ENCODE measurements at places on chromosomes 1 and 21. TPM values are rescaled to one million over a fixed set of nuclear protein-coding genes. Genes with fewer than 3 reads are reported as not detected.

DNA sequence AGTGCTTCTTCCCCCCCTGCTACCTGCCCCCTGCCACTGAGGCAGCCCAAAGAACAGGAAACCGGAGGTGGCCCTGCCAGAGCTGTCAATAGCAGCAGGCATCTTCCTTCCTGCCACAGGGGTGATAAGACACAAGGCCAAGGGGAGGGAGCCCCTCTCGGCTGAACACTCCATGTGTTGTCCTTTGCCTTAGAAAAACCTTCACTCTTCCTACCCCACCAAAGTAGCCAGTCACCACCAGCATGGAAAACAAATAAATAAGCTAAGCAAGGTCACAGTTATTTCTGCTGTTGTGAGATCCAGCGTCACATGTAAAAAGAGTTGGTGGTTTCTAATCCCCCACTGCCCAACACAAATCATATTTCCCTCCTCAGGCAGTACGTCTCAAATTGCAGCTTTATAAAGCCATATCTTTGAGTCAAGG is 104.8 kb upstream of the DPT start:
- no peak overlapping the region for H3K27ac ChIP-seq
- no peaks in the 10 kb centered on the region for H3K27me3 ChIP-seq
- H3K4me1 ChIP-seq = peaks cover 4% of the 10 kb centered on the region
- H3K36me3 ChIP-seq = no peaks in the 10 kb centered on the region
- no peak overlapping the region for H3K4me3 ChIP-seq
- DNase-seq = no peak

C1orf198 gene
- 2.2 TPM for total RNA-seq

DNA sequence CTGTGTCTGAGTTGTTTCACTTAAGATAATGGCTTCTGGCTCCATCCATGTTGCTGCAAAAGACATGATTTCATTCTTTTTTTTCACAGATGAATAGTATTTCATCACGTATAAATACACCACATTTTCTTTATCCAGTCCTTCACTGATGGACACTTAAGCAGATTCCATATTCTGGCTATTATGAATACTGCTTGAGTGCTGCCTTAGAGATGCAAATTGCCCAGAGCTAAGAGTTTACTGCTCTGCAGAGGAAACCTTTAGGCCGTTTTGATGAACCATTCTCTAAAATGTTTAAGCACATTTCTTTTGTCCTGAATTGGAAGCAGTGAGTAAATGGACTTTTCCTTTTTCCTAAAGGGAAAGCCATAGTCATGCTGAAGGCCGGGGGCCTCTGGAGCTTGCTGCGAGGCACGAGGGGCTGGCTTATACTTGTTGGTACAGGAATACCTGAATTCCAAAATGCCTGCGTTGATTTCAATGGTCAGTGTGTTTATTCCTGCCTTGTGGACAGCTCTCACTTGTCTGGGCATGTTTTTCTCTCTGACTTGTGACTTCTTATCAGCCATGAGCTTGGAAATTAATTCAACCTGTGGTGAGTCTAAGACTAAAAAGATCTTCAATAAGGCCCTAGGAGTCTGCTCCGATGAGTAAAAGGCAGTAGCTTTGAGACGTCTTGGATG is 201.0 kb upstream of the MAP1LC3C start:
- no peak overlapping the region for H3K27ac ChIP-seq
- no peak for DNase-seq
- H3K36me3 ChIP-seq = no peaks in the 10 kb centered on the region
- H3K4me1 ChIP-seq = no peaks in the 10 kb centered on the region

GRCh38 chr1:155485945-155486344 is 76.7 kb downstream of the ASH1L start:
- no peak overlapping the region for H3K27ac ChIP-seq
- no peak overlapping the region for H3K4me3 ChIP-seq
- DNase-seq = no peak
- H3K36me3 ChIP-seq = peaks cover 20% of the 10 kb centered on the region
- H3K4me1 ChIP-seq = peaks cover 3% of the 10 kb centered on the region

DNA sequence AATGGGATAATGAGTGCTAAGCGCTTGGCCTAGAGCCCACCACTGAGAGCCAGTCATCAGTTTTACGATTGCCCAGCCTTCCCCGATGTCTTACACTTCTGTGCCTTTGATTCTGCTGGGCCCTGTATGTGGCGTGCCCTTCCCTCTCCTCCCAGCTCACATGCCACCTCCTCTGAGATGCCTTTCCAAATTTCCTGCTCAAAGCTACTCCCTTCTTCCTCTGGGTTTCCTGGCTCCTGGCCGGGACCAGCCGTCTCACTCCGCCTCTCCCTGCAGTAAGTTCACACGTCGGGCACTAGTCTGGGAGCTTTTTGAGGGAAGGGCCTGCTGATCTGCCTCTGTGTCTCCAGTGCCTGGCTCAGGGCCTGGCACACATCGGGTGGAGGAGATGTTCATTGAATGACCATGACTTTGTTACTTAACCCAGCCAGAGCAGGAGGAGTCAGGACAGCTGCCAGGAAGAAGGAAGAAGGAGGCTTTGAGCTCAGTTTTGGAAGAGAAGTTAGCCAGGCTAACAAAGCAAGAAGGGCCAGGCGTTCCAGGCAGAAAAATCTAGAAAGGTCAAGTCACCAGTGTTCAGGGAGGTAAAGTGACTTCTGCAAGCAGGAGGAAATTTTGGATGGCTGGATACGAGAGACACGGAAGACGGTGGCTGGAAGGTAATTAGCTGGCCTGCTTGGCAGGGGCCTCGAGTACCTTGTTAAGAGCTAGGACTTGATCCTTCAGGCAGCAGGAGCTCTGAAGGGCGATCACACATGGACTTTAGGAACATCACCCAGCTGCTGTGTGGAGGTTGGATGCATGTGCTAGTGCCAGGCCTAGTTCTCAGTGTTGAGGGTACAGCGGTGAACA is 63.6 kb downstream of the EPHB2 start:
- H3K27me3 ChIP-seq = peaks cover 6% of the 10 kb centered on the region
- no peaks in the 10 kb centered on the region for H3K36me3 ChIP-seq
- no peak for DNase-seq
- no peak overlapping the region for H3K4me3 ChIP-seq

DNA sequence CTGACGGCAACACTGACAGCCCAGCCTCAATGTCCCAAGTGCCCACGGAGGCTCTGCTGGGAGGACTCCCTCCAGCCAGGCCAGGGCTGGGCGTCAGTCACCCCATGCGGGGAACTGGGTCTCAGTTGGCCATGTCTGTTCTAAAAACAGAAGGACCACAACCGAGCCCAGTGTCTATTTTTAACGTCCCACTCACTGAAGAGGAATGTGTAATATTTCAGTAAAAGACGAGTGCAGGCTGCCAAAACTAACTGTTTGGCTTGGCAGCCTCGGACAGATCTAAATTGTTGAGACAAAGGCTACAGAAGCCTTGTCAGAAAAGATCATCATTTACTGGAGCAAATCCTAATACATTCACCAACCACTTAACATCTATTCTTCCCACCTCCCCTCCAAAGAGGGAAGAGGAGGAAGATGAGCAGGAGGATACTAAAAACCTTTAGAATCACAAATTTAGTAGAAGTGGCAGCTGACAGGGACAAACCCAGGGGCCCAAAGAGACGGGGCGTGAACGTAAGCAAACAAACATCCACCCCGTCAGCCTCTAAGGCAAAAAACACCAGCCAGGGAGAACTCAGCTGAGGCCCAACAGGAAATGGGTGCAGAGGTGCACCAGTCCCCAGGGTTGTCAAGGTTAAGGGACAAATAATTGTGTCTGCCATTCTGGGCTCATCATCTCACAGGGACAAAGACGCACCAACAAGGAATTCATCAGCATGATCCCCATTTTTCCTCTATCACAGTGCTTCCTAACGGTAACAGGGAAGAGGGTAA is 18.7 kb downstream of the C1orf198 start:
- DNase-seq = no peak
- no peaks in the 10 kb centered on the region for H3K4me1 ChIP-seq
- H3K36me3 ChIP-seq = no peaks in the 10 kb centered on the region
- no peak overlapping the region for H3K27ac ChIP-seq
- H3K4me3 ChIP-seq = no peak overlapping the region

AIRE gene
- 0.16 TPM for total RNA-seq

CHIA gene
- not detected for total RNA-seq

RXFP4 gene
- total RNA-seq = not detected

DNA sequence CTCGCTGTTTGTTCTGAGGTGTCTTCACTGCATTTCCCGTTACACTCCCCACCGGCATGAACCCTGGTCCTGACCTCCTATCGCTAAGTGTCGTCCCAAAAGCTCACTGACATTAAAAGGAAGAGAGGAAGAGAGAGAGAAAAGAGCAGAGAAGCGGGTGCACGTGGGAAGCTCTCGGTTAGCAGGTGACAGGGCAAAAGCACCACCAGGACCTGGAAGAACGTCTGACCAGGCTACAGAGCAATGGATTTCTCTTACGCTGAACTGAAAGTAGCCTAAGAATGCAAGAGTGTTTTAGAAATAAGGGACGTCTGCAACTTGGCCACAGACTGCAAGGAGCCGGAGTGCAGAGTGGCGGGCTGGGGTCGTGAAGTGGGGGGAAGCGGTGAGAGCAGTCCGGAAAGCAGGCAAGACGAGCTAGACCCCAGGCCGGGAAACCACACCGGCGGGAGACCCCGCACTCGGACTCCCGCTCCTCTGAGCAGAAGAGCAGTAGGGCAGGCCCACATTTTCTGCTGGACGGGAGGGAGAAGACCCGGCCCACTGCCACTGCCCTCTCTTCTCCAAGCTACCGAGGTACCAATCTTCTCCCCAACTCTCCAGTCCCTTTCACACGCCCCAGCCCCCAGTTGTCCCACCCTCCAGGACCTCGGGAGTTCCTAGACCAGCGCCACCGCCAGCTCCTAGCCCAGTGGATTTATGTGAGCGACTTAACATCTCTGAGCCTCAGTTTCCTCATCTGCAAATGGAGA is 8.3 kb upstream of the MPZL1 start:
- H3K27me3 ChIP-seq = no peaks in the 10 kb centered on the region
- H3K4me3 ChIP-seq = peak overlapping the region; percentile 79
- no peaks in the 10 kb centered on the region for H3K36me3 ChIP-seq
- DNase-seq = no peak
- H3K27ac ChIP-seq = no peak overlapping the region

DNA sequence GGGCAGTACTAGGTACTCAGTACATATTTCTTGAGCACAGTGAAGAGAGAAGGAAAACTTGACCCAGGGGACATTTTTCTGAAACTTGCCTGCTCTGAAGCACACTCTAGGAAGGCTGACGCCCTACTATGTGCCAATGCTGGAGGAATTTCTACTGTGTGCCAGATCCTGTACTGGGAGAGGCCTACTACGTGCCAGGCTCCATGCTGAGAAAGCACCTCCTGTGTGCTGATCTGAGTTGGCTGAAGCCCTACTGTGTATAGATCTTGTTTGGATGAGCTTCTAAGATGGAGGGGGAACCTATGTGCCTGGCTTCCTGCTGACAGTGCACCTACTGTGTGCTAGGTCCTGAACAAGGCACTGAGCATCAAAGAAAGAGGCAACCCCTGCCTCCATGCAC is 86.2 kb downstream of the GRIK3 start:
- no peaks in the 10 kb centered on the region for H3K4me1 ChIP-seq
- no peak overlapping the region for H3K4me3 ChIP-seq
- H3K27me3 ChIP-seq = peaks cover 5% of the 10 kb centered on the region
- no peak for DNase-seq

DNA sequence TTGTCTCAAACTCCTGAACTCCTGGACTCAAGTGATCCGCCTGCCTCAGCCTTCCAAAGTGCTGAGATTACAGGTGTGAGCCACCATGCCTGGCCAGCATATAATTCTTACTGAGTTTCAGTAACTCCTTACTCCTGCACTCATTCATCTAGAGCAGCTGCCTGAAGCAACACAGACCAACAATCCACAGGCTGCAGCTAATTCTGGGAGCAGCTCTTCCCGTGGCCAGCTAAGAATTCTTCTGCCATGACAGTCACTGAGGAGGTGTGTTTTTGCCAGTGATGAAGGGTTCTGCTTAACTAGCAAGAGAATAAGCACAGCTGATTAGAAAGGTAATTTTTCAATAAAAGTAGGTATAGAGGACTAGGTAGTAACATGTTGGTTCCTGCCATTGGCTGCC is 5.4 kb downstream of the VTCN1 start:
- H3K27ac ChIP-seq = no peak overlapping the region
- H3K4me1 ChIP-seq = no peaks in the 10 kb centered on the region
- no peaks in the 10 kb centered on the region for H3K36me3 ChIP-seq
- H3K4me3 ChIP-seq = no peak overlapping the region
- DNase-seq = no peak
- H3K27me3 ChIP-seq = peaks cover 3% of the 10 kb centered on the region

DNA sequence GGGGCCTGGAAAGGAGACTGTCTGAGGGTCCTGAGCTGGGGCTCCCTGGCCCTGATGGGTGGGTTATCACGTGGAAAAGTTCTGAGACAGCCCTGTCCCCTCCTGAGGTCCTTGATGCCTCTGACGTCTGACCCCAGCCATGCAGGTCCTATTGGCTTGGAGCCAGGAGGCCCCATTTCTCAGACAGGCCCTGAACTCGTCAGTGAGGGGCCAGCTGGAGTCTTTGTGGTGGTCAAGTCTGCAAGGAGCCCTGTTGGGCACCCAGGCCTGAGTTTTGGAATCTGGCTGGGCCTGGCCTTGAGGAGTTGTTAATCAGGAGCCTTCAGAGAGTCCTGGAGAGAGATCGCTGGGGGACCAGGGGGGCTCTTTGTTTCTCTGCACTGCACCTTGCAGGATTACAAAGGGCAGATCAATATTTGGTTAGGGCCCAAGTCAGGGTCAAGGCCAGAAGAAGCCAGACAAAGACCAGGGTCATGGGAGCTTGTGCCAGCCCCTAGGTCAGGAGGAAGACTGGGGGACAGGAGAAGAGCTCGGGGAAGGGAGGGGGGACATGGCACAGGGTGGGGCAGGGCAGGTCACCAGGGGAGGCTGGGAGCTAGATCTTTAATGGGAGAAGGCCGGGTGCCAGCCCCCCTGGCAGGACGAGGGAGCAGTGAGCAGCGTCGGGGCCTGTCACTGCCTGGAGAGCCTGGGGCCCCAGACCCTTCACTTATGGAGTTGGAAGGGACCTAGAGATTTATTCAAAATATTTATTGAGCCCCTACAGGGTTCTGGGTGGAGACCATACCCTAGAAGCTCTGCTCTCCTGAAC is 83.2 kb downstream of the PTPRU start:
- no peak overlapping the region for H3K4me3 ChIP-seq
- H3K36me3 ChIP-seq = no peaks in the 10 kb centered on the region
- H3K27ac ChIP-seq = no peak overlapping the region
- DNase-seq = no peak
- no peaks in the 10 kb centered on the region for H3K4me1 ChIP-seq
- no peaks in the 10 kb centered on the region for H3K27me3 ChIP-seq

DNA sequence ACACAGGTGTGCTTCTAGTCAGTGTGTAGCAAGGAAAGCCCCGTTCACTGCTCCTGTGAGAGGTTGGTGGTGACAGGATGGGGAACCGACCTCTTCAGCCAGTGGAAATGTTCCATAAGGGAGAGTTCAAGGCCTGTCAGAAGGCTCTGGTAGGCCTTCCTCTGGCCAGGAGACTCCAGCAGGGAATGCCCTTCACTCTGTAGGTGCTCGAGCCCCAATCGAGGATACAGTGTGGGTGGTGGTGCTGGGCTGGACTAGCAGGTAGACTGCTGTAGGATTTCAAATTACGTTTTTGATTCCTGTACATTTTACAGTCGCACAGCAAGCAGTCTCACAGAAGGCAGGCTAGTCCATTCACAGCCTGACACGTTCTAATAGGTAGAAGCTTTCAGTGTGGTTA is 37.8 kb downstream of the NCF2 start:
- H3K36me3 ChIP-seq = peaks cover 66% of the 10 kb centered on the region
- no peak overlapping the region for H3K4me3 ChIP-seq
- H3K27me3 ChIP-seq = no peaks in the 10 kb centered on the region
- no peak overlapping the region for H3K27ac ChIP-seq
